Chondrocyte (in vitro differentiated cells): ENCODE measurements at places on chromosomes 4 and X. TPM values are rescaled to one million over a fixed set of nuclear protein-coding genes. Genes with fewer than 3 reads are reported as not detected.

GRCh38 chr4:25549413-25549812 lies 106.2 kb upstream of the SLC34A2 start:
- no peak for DNase-seq

Gene CORIN
- 1.9 to 4.4 TPM (median 2.1 TPM) in 3 replicates for total RNA-seq

- DNase-seq, result no peak
Observed at GRCh38 chrX:72395237-72395636, 89.5 kb upstream of the CITED1 start.

DNA sequence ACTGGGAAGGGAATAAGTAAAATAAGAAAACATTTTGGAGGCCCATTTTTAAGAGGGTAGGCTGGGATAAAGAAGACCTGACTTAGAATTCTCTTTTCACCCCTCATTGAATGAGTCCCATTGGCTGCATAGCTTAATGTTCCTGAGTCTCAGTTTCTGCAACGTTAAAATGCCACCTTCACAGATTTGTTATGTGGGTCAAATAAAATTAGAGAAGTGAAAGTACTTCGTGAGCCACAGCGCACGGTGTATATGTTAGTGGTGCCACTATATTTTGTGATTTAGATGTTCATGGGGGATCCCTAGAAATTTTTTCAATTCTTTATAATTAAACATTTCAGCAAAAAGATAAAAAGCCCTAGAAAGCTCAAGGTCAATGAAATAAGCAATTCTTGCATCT lies 109.2 kb upstream of the HS3ST1 start:
- no peak for DNase-seq

DNA sequence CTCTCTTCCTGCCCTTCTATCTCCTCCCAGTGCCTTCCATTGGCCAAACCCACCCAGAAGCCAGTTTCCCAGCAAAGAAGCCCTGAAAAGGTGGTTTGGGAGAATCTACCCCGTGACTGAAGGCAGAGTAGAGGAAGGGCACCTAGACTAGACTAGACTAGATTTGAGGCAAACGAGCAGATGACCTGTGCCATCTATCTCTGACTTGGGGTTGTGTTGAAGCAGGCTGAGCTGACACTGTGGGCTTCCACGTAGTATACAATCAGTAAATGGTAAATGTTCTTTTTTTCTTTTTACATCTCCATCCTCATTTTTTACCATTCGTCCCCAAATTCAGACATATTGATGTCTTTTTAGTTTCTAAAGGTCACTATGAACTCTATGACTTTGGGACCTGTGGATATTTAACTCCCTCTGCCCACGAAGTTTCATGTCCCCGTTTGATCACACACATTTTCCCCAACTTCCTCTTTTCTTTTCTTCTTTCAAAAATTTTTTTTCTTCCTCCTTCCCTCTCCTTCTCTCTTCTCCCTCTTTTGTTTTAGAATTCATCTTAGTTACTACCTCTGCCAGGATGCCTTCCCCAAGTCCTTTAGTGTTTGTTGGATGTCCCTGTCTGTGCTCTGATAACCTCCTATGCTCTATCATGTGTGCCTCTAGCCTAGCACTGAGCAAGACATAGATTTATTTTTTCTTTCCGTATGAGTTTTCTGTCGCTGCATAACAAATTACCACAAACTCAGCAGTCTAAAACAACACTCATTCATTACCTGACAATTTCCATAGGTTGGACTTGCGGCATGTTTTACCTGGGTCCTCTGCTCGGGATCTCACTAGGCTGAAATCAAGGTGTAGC lies 6.2 kb upstream of the AFF1 start:
- no peak for DNase-seq
